ENCODE measurements at places on chromosomes 4 and X.
A peak's percentile ranks its signal among the peaks of the same experiment; 100 is the strongest.

- no peak for DNase-seq
Measured at GRCh38 chrX:154593201-154593600, 8.3 kb downstream of the CTAG1A start.

DNA sequence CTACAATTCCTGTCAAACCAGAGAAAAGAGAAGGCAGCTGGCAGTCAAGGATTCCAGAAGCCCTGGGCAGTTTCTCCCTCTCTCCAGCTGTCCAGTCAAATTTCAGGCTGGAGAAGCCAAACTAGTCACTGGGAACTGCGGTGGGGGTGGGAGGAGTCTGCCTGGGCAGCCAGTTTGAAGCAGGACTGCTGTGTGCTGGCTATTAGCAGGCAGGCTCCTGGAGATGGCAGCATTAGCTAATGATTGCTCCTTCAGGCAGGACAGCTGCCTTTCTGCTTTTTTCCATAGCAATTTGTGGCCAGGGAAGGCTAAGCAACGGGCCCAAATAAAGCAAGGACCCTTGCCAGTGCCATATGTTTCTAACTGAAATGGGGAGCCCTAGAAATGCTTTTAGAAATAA, 44.7 kb upstream of the FGF13 start:
- no peak for DNase-seq

DNA sequence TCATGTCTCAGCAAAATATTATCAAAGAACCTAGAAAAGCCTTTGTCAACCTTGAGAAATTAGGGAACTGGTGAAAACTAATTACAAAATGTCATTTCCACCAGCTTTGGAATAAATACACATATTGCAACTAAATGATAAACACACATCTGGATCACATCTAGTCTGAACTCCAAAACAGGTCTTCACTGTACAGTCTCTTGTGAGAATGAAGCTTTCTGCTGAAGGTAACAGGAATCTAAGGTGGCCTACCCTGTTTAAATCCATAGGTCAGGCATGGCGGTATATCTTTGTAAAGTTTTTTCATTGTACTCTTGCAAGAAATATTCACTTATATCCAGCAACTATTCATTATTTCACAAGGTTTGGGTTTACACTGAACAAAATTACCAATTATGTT, 1.7 kb downstream of the SH3D19 start:
- DNase-seq = no peak

DNA sequence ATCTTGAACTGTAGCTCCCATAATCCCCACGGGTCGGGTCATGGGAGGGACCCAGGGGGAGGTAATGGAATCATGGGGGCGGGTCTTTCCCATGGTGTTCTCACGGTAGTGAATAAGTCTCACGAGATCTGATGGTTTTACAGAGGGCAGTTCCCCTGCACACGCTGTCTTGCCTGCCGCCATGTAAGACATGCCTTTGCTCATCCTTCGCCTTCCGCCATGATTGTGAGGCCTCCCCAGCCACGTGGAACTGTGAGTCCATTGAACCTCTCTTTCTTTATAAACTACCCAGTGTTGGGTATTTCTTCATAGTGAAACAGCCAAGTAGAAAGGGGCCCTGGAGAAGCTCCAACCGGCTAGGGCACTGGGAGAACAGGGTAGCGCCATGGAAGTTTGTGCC, 12.3 kb downstream of the CTAG1A start:
- no peak for DNase-seq

GRCh38 chrX:70808942-70809940, 99.3 kb downstream of the TEX11 start:
- no peak for DNase-seq

- peak; percentile 47 for DNase-seq
Measured at GRCh38 chr4:14446311-14446710, 556.0 kb upstream of the CPEB2 start.

DNA sequence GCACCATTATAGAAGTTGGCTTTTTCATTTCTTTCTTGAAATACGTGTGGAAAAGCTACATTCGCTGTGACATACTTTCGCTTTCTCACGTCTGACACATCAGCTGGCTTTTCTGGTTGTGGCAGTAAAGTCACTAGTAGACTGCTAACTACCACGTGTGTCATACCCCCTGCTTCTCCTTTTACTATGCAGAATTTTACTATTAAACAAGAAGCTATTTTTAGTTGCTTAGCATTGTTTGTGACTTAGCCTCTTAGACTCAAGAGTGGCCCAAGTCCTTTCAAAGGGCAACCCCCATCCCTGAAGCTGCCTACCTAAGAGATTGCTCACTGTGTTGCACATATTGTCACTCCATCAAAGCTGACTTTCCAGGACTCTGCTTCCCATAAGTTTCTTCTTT, 2.1 kb upstream of the IL2 start:
- DNase-seq = peak; percentile 79

GRCh38 chrX:100341142-100341510, 68.9 kb downstream of the PCDH19 start:
- DNase-seq = no peak

All from suppressor macrophage treated with lipopolysaccharide for 4 hours (primary cell).